ENCODE measurements at places on chromosomes 3 and 15. TPM values are rescaled to one million over a fixed set of nuclear protein-coding genes. Genes with fewer than 3 reads are reported as not detected.

DNA sequence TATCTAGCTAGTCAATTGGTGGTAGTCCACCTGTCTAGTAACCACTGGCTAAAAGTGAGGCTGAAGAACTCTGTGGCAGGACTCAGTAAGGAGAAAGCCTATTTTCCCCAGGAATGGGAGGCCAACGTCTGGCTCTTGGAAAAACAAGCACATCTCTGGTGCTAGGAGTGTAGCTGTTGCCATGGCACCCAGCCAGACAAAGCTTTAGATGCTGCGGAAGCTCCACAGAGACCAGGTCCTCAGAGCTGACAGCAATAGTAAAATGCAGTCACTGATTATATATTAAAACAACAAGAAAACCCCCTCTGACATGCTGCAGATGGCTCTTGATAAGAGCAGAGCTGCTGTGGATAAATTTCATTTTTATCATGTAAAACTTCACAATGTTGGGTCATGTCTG is 124.9 kb upstream of the STRIT1 start:
- no peak for DNase-seq

DNA sequence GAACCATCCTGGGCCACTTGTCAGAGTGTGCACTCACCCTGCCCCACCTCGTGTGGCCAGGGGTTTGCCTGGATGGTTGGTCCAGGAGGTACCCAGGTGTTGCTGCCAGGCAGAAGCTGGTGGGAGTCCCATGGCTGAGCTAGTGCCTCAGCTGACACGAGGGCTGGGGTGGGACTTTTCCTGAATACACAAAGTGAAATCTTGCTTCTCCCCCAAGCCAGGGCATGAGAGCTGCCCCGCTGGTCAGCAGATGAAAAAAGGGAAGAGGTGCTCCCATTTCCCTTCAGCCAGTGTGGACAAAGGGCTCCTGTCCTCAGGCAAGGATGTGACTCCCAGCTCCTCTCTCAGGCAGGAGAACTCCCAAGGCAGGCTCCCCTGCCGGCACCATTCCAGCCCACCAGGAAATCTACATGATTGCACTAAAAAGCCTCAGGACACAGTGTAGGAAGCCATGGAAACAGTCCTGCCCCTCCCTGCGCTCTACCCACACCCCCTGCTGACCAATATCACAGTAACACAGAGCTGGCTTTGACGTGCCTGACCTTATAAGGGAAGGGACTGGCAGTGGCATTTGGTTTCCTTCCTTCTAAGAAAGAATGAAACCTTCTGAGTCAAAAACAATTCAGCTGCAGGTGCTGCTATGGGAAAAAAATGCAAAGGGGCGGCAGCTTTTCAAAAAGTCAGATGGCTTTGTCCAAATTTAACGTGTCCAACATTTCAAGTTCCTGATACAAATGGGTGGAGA is 33.9 kb downstream of the MYO5C start:
- peak; percentile 88 for DNase-seq

GRCh38 chr3:71478568-71478967 is 105.0 kb downstream of the FOXP1 start:
- DNase-seq, result no peak

DNA sequence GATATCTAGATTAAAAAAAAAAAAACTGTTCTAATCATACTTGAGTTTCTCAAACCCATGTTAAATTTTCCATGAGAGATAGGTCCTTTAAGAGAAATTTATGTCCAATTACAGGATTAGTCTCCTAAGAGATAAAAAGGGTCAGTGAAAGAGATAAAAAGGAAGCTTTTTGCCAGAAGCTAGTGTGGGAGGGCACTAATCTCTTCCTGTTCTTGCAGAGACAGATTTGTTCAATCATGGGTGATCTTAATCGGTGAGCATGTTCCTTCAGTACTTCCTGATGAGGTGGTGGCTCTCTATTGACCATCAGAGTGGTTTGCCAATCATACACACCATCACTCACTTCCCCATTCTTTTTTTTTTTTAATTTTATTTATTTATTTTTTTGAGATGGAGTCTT is 16.9 kb upstream of the LPP start:
- DNase-seq, result no peak

GRCh38 chr3:169311860-169312259 is 351.7 kb downstream of the MECOM start:
- no peak for DNase-seq

GRCh38 chr15:58639992-58640391 is 109.5 kb downstream of the ADAM10 start:
- DNase-seq, result no peak

DNA sequence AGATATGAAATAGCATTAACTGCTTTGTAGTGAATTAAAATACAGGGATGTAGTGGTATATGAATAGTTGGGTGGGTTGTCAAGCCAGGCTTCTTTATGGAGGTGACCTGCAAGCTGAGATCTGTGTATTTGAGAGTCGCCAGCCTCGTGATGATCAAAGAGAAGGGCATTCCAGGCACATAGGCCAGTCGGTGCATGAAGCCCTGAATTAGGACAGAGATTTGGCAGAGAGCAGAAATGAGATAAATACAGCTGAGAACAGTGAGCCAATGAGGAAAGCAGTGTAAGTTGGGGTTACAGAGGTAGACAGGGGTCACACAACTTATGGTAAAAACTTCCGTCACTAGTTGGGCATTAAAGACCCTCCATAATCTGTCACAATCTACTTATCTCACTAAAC is 641.9 kb downstream of the OTOL1 start:
- DNase-seq, result no peak

DNA sequence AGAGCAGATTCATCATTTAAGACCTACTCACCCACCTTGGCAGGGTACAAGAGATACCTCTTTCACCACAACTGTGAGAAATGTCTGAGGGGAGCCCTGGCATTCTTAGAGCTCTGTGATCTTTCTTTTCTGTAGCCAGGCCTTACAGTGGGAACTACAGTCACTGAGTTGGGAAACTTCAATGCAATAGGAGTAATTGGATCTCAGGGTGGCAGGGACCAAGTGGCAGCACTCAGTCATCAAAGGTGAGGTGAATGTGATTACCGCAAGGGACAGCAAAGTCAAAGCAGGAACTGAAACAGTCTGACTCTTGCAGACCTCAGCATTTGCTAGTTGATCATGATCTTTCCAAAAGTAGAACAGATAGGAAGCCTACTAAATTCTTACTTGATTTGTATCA is 7.2 kb upstream of the MCF2L2 start:
- DNase-seq, result no peak

GRCh38 chr3:54641226-54642014 is 286.4 kb downstream of the LRTM1 start:
- DNase-seq, result no peak

GRCh38 chr3:55723653-55724406 is 236.7 kb upstream of the WNT5A start:
- no peak for DNase-seq

DNA sequence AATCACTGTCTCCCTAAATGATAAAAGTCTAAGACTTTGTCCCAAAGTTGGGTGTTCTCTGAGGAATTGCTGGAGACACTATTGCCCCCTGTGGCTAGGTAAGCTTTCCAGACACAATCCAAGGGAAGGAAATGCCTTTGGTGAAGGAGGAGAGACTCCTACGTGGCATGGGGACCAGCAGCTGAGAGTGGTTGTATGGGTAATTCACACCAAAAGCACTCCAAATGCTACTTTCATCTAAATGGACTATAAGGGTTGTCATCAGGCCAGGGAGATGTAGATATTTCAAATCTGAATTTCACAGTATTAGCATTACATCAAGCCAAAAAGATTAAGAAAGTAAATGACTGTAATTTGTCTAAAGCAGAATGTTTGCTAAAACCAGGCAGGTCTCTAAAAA is 400.8 kb upstream of the THBS1 start:
- no peak for DNase-seq

GRCh38 chr3:88434001-88434400 is 284.2 kb downstream of the C3orf38 start:
- no peak for DNase-seq

DNA sequence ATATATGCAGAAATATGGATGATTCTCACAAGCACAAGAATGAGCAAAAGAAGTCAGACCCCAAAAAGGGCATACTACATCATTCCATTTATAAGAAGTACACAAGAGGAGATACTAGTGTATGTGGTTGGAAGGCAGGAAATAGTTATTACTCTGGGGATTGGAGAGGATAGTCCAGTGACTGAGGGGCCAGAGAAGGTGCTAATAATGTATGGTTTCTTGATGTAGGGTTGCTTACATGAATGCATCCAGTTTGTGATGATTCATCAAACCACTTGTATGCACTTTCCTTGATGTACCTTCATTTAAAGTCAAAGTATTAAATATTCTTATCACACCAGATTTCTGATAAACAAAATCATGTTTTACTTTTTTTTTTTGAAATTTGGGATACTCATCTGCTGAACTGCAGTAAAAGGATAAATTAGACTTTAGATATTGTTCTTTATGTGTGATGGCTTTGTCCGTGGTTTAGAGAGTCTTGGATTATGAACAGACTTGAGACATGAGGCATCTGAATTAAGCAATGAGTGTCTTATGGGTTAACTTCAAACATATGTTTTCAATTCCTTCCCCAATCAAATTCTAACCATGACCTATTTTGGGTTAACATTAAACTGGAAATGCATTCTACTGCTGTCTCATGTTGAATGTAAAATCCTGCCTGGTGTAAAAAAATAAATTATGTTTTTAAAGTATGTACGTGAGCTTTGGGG is 171.2 kb downstream of the SEMA6D start:
- DNase-seq, result no peak

- DNase-seq, result peak; percentile 64
Observed at GRCh38 chr3:32237670-32238452, 619 bp upstream of the CMTM8 start.

- no peak for DNase-seq
Observed at GRCh38 chr15:84821501-84822021, 4.4 kb downstream of the ALPK3 start.

- DNase-seq, result no peak
Observed at GRCh38 chr3:10601151-10601856, 95.9 kb upstream of the ATP2B2 start.

- peak; percentile 91 for DNase-seq
Observed at GRCh38 chr3:150409512-150410310, 1.6 kb downstream of the TSC22D2 start.

DNA sequence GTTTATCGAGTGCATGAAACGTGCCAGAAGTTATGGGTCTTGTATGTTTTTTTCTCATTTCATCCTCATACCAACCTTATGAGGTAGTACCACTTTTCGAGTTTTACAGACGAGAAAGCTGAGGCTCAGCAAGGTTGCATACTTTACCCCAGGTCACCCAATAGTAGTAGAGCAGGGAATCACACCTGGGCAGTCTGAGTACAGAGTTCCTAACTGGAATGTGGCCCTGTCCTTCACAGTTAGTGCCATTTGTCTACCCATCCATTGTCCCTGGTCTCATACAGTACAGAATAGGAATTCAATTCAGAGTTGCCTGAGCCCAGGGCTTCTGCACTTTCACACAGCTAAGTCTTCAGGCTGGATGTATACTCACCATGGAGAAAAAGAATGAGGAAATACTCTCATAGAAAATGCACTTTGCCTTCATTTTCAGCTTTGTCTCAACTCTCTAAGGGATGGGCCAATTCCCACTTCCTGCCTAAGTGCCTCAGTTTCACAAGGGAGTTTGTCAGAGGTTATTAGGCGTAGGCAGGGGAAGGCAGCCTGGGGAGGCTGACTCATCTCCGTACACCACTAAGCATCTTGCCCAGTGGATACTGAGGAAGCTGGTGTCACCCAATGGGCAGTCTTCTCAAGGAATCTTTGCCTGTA is 93.2 kb downstream of the TMEM212 start:
- DNase-seq, result no peak

DNA sequence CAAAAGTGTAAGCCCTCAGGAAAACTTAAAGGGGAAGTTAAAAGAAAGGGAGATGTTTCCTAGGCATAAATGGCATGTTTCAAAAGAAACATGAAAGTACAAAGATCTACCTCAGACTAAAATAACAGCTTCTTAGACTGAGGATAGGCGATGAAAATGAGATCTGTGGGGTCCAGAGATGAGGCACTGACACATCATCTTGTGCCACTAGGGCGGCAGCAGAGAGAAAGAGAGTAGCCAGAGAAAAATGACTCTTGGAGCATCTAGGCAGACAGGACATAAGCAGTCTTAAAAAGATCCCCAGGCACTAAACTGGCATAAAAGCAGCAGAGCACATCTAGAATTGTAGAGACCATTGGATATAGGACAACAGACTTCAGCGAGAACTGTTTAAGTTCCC is 42.5 kb upstream of the RFX7 start:
- DNase-seq, result no peak

- no peak for DNase-seq
Observed at GRCh38 chr3:55159016-55159415, 231.2 kb upstream of the LRTM1 start.

DNA sequence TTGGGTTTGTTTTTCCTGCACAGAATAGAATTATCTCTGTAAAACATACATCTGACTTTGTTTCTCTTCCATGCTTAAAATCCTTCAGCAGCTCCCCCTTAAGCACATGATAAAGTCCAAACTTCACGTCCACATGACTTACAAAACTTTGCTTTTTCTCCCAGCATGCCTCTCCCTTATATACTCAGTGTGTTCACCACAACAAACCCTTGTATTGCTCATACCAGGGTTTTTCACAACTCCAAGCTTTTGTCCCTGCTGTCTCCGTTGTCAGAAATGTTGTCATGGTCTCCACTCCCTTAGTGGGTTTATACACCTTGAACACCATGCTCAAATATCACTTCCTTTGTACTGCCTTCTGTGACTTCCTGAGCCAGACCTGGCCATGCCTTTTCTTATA is 91.1 kb upstream of the MITF start:
- DNase-seq, result no peak

- no peak for DNase-seq
Observed at GRCh38 chr15:38253351-38253781, 730 bp downstream of the SPRED1 start.

DNA sequence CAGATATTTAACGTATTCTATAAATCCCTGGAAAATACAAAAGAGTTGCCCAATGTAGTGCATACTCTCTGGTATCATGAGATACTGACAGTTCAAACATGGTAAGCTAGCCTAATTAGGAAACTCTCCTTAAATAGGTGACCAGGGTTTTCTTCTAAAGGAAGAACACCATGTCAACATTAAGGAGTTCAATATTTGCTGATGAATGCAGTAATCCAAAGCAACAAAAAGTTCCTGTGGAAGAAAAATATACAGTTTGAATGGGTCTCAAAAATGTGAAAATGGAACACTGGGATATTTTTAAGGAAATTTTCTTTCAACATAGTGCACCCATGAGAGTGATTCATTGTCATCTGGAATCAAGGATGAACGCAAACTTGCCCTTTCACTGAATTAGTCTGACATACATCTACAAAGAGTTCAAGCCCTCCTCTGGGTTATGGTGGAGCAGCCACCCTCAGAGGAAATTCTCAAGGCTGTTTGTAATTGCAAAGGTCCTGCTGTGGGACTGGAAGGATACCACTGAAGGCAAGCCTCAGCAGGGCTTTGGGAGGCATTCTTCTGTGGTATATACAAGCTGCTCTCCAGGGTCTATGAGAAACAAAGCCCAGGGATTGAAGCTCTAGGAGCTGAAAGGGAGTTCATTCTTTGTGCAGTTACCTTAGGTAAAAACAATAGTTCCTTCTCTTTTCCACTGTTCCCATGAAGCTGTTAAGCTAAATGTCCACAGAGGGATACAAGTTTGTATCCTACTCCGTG is 700.3 kb downstream of the TUSC7 start:
- no peak for DNase-seq

- no peak for DNase-seq
Observed at GRCh38 chr3:169861871-169862270, 7.9 kb downstream of the LRRC31 start.

SMCO1 gene
- total RNA-seq, result not detected

C15orf62 gene
- 0.87 TPM for total RNA-seq

LRRC49 gene
- total RNA-seq, result 11.0 TPM

GOLGA6L10 gene
- total RNA-seq, result 0.23 TPM

GP5 gene
- total RNA-seq, result 0.33 TPM

THSD4 gene
- total RNA-seq, result 53.8 TPM

NEK4 gene
- total RNA-seq, result 21.7 TPM

PEX11A gene
- total RNA-seq, result 7.7 TPM

CYP8B1 gene
- not detected for total RNA-seq
